NCI-H1092 treated with DMSO at 0.1 percent for 48 hours (cell line): ENCODE measurements at places on chromosomes 1 and 21.

DNA sequence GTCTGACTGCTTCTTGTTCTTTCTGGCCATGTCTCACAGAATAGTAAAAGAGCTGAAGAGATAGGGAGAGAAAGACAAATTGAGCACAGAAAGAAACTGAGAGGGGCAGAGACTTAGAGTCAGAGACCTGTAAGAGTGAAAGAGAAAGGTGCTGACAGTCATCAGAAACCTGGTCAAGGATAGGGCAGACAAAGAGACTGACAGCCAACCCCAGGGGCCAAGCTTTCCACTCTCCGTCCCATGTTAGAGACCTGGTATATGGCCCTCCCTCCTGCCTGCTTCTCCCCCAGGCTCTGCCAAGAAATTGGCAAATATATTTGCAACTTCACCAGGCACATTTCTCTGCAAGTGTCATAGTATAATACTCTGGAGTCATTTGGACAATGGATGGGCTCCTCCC, 64.6 kb downstream of the RHBG start:
- no peak for DNase-seq

DNA sequence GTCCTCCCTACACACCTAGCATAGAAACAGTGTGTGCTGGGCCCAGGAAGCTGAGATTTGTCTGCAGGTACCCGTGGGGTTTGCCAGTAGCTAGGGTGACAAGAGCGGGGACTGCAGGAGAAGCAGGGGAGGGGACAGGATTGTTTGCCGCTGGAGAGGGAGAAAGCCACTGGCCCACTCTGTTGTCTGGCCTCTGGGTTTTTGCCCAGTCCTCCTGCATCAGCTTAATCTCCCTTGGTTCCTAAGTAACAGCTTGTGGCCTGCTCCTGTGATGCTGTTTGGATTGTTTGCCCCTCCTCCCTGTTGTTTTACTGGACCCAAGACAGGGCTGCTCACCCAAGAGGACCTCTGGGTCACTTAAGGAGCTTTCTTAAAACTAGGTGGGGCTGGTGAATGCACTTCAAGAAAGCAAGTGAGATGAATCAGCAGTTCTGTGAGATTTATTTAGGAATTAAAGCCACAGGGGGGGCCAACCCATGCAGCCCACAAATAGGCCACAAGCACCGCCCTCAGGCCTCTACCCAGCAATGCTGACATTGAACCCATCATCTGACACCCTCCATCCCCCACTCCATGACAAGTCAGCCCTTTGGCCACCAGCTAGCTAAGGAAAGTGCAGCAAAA, 142.8 kb downstream of the ZZZ3 start:
- DNase-seq, result no peak

- DNase-seq, result no peak
Measured at GRCh38 chr1:219220945-219221344, 47.3 kb downstream of the LYPLAL1 start.

DNA sequence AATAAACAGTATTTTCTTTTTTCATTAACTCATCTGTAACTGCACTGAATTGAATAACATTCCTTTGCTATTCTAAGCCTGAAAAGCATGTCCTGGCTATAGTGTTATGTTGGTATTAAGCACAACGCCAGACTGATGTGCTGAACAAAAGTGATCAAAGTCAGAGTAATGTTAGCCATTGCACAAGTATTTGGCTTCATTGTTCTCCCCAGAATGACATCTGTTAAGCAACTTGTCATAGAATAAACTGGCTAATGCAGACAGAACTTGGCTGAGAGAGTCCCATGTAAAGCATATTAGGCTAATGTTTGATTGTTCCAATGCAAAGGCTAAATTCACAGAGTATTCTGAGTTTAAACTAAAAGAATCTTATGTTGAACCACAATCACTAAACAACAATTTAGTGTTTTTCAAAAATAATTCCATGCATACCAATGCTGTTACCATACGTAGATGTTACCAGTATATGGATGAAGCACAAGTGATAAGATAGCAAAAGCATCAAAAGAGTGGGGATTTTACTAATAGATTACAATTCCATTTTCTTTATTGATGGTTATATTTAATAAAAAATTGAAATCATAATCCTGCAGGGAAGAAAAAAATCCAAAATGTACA, 235.3 kb upstream of the DMRTA2 start:
- DNase-seq, result no peak

GRCh38 chr1:93607814-93608186, 73.8 kb downstream of the BCAR3 start:
- no peak for DNase-seq

DNA sequence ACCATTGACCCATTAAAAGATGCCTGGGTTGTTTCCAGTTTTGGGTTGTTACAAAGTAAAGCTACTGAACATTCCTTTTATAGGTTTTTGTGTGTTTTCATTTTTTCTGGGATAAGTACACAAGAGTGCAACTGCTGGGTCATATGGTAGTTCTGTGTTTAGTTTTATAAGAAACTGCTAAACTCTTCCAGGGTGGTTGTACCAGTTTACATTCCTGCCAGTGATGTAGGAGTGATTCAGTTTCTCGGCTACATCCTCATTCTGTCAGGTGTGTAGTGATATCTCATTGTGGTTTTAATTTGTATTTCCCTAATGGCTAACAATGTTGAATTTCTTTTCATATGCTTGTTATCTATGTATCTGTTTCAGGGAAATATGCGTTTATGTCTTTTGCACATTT, 58.5 kb upstream of the DNAJC6 start:
- no peak for DNase-seq

GRCh38 chr1:53454019-53454418, 5.2 kb upstream of the DMRTB1 start:
- DNase-seq, result no peak

- no peak for DNase-seq
Measured at GRCh38 chr1:199082778-199083389, 444.0 kb downstream of the PTPRC start.

DNA sequence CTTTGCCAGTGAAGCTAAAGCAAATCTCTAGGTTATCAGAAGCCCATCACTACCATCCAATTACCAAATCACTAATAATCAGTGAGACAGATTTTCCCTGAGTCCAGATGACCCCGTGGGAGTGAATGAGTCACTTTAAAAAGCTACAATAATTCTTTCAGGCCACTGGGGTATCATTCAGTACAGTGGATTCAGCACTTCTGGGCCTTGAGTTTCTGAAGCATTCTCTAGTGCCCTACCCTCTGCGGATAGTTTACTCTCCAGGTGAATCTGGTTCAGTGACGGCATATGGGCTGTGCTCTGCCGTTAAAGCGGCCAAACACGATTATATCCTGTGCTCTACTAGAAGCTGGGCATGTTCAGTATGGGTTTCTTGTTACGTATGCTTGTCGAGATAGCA, 26.1 kb downstream of the NR5A2 start:
- DNase-seq, result no peak

- no peak for DNase-seq
Measured at GRCh38 chr1:203101813-203102634, 16.2 kb upstream of the MYOG start.
